ENCODE measurements at places on chromosomes 2 and 18. TPM values are rescaled to one million over a fixed set of nuclear protein-coding genes. Genes with fewer than 3 reads are reported as not detected.

- H3K4me1 ChIP-seq: no peaks in the 10 kb centered on the region
- H3K36me3 ChIP-seq: no peaks in the 10 kb centered on the region
- H3K27me3 ChIP-seq: peaks cover 7% of the 10 kb centered on the region
- H3K27ac ChIP-seq: no peak overlapping the region
- no peak for DNase-seq
These were observed 80.4 kb downstream of the SGPP2 start for GRCh38 chr2:222504719-222505118.

DNA sequence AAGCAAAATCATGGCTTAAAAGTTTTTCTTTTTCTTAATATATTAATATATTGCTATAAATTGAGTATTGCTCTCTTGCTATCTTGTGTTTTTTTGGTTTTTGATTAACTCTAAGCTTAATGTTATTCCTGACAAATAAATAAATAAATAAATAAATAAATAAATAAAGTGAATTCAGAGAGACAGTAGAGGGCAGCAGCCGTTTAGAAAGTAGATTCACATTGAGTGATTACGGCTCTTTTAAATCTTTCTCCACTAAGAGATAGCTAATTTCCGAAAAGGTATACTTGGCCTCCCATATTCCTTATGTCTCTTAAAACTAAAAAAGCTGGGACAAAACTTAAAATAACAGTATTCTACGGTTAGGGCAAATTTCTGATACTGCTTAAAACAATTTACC lies 34.3 kb downstream of the MSH2 start:
- no peak overlapping the region for H3K4me3 ChIP-seq
- H3K27ac ChIP-seq: no peak overlapping the region
- no peaks in the 10 kb centered on the region for H3K27me3 ChIP-seq

SMARCAL1 gene
- total RNA-seq: 9.9 TPM

RAPGEF4 gene
- total RNA-seq: 0.13 TPM

HYCC2 gene
- total RNA-seq: 14.8 TPM

DNA sequence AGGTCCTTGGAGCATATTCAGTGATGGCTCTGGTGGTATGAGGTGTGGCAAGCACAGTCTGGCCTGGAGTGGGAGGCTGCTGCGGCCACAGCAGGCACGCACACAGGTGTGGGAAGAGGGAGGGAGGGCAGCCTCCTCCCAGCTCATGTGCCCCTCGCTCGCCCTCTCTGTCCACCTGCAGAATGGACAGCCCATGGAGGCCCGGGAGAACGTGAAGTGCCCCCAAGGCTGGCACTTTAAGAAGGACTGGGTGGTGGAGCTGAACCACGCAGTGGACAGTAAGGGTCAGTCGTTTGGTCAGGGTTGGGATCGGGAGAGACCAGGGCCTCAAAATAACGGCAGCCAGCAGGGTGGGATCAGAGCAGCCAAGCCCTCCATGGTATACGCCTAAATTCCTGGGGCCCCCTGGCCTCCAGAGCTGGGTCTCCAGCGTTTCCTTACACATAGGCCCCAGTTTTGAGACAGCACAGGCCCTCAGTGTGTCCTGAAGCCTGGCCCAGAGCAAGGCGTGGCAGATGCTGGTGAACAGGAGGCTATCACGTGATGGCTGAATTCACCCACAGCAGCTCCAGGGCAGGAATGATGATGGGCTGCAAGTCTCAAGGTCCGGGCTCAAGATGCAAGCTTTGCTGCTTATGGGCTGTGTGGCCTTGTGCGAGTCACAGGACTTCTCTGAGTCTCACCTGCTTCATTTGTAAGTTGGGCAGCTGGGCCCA lies 47.9 kb downstream of the FER1L5 start:
- H3K27me3 ChIP-seq: no peaks in the 10 kb centered on the region
- no peak overlapping the region for H3K4me3 ChIP-seq
- no peaks in the 10 kb centered on the region for H3K36me3 ChIP-seq
- no peak for DNase-seq
- no peak overlapping the region for H3K27ac ChIP-seq
- H3K4me1 ChIP-seq: no peaks in the 10 kb centered on the region

STON1 gene
- total RNA-seq: 8.8 TPM

STEAP3 gene
- total RNA-seq: 33.2 TPM

GRCh38 chr2:362924-363323 lies 75.0 kb upstream of the ALKAL2 start:
- no peaks in the 10 kb centered on the region for H3K4me1 ChIP-seq
- DNase-seq: no peak
- H3K27me3 ChIP-seq: peaks cover 9% of the 10 kb centered on the region
- H3K36me3 ChIP-seq: no peaks in the 10 kb centered on the region

DNA sequence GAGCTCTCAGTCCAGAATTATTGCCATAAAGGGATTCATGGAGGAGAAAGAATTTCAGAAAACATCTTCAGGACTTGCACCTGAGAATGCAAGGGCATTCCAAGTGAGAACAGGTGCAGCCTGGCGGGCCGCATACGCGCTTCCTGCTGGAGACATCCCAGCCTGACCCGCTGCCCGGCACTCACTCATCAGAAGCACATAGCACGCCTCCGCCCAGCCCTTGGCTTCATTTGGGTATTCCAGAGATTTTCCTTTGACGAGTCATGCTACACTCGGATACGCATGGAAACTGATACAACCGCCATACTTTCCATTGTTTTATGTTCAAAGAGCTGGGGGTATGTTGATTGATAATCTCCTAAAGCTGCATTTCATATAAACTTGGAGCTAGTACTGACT lies 228.0 kb upstream of the ID2 start:
- H3K4me1 ChIP-seq: no peaks in the 10 kb centered on the region
- no peak overlapping the region for H3K4me3 ChIP-seq
- DNase-seq: no peak
- H3K27me3 ChIP-seq: no peaks in the 10 kb centered on the region

BOLL gene
- not detected for total RNA-seq

FOXD4L1 gene
- not detected for total RNA-seq

DNA sequence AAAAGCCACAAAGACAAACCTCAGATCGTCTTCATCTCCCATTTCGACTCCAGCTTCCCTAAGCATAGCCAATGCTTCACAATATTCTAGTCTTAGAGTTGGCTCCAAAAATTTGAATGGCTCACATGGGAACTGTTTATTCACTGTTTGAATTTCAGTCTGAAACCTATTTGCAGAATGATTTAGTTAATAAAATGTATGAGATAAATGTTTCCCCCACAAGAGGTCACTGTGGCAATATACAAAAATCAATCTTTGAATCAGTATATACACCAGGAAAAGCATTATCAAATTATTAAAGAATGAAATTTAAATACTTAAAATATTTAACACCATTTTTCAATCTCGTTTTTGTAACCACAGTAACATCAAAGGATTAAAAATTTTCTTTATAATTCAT lies 40.0 kb upstream of the MCM6 start:
- peaks cover 15% of the 10 kb centered on the region for H3K36me3 ChIP-seq
- H3K27me3 ChIP-seq: no peaks in the 10 kb centered on the region
- H3K27ac ChIP-seq: no peak overlapping the region
- DNase-seq: no peak
- H3K4me1 ChIP-seq: no peaks in the 10 kb centered on the region

- no peaks in the 10 kb centered on the region for H3K4me1 ChIP-seq
- H3K36me3 ChIP-seq: no peaks in the 10 kb centered on the region
- no peak overlapping the region for H3K27ac ChIP-seq
- DNase-seq: no peak
- H3K27me3 ChIP-seq: no peaks in the 10 kb centered on the region
- no peak overlapping the region for H3K4me3 ChIP-seq
These were observed 385.1 kb upstream of the POU3F3 start for GRCh38 chr2:104468846-104469245.

DNA sequence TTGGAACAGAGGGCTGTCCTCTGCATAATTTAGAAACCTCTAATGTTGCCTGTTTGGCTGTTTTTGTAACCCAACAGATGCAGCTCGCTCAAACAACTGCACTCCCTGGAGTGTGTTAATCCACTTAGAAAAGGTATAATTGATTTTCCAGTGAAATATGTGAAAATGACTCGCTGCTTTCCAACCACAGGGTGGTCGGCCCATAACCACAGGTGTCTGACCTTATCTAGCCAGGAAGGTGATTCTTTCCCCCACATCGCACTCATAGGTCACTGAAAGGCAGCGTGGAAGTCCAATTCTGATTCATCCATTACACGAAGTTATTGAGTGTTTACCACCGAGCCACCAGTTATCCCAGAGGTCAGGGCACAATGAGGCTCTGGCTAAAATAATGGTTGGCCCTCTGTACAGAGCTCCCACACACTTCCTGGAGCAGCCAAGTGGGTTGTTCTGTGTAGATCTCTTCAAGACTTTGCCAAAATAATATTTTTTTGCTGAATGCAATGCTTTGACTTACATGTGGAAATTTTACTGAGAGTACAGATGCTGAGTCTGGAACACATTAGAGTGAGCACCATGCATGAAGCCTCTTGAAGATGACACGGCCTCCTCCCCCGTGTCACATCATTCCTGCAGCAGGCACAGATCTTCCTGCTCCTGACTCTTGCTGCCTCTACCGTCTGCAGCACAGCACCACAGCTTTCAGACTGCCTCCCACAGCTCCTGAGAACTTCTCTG lies 396.2 kb downstream of the ZNF516 start:
- H3K27me3 ChIP-seq: no peaks in the 10 kb centered on the region
- H3K27ac ChIP-seq: no peak overlapping the region
- no peaks in the 10 kb centered on the region for H3K4me1 ChIP-seq
- no peak for DNase-seq

DNA sequence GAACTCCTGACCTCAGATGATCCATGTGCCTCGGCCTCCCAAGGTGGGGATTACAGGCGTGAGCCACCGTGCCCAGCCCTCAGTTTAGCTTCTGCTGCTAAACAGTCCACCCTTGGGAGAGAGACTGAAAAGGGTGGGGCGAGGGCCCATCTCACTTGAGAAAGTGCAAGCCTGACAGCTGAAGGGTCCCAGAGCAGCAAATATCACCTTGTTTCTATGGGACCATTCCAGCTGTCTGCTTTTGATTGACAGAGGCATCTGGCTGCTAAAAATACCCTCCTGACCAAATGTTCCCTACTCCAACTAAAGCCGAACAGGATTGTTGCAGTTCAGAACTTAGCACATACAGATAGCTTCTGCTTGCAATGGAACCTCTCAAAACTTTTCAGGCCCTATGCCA lies 436 bp upstream of the SMYD1 start:
- no peak overlapping the region for H3K4me3 ChIP-seq
- H3K27ac ChIP-seq: no peak overlapping the region
- no peak for DNase-seq
- no peaks in the 10 kb centered on the region for H3K4me1 ChIP-seq
- H3K36me3 ChIP-seq: no peaks in the 10 kb centered on the region

DNA sequence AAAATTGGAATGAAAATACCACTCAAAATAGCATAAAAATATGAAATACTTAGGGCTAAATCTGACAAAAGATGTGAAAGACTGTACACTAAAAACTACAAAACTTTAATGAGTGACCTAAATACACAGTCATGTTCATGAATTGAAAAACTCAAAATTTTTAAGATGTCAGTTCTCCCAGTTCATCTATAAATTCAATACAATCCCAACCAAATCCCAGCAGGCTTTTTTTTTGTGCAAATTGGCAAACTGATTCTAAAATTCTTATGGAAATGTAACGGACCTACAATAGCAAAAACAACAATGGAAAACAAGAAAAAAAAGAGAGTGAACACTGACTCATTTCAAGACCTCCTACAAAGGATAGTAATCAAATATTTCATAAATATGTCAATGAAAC lies 4.4 kb upstream of the USP40 start:
- no peaks in the 10 kb centered on the region for H3K4me1 ChIP-seq
- no peak overlapping the region for H3K4me3 ChIP-seq
- no peak overlapping the region for H3K27ac ChIP-seq
- no peaks in the 10 kb centered on the region for H3K27me3 ChIP-seq
- peaks cover 4% of the 10 kb centered on the region for H3K36me3 ChIP-seq
- DNase-seq: no peak

DNA sequence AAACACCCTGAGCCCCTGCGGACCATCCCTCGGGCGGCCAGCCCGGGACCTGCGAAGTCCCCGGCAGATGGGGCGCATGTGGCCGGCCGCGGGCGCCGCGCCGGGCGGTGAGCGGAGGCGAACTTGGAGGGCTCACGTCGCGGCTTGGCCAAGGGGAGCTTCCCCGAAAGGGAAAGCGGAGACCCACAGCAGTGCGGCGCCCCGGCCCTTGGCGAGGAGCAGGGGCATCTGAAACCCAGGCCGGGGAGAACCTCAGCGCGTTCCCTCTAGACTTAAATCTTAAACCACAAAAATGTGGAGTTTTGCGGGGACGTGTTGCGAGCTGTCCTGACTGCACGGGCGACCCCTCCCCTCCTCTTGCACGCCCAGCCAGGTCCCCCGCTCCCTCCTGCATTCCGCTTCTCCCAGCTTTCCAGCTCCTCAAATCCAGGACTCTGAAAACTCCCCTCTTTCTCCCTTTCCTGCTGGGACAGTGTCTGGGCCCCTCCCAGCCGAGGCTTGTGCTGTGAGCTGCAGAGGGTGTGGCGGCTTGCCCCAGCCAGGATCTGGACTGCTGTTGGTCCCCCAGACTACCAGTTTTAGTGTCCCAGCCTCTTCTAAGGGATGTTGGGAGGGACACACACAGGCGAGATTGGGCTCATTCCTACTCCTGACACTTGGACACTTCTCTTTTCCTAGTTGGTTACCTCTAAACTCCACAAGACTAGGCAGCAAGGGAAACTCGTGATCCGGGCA lies 1.3 kb downstream of the FMNL2 start:
- no peaks in the 10 kb centered on the region for H3K27me3 ChIP-seq
- H3K27ac ChIP-seq: no peak overlapping the region
- H3K4me1 ChIP-seq: peaks cover 23% of the 10 kb centered on the region
- peak overlapping the region; percentile 91 for H3K4me3 ChIP-seq
- peak; percentile 51 for DNase-seq

DNA sequence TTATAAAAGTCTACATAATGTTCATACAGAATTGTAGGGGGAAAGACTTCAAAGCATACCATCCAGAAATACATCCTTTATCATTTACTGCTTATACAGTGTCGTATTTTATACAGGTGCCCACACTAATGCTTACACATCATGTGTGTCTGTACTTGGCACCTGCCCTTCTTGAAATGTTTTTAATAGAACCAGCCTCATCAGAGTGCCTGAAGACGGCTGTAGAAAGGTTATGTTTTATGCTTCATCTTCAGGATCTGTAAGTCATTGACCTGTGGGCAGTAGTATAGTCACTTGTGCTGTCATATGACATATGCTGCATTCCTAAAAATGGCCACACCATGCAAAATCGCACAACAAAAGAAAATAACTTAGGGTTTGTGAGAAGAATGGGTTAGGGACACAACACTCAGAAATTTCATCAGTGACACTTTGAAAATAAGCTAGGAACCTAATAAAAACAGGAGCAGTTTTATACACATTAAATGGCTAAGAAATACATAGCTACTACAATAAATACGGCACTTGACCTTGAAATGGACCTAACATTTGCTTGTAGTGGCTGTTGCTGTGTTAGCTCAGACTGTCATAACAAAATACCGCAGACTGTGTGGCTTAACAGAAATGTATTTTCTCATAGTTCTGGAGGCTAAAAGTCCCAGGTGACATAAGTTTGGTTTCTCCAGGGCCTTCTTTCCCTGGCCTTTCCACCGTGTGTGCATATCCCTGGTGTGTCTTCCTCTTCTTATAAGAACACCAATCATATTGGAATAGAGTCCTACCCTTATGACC lies 112.6 kb downstream of the CERS6 start:
- H3K27me3 ChIP-seq: no peaks in the 10 kb centered on the region
- H3K27ac ChIP-seq: no peak overlapping the region
- H3K4me1 ChIP-seq: no peaks in the 10 kb centered on the region
- DNase-seq: no peak

- no peak overlapping the region for H3K27ac ChIP-seq
- H3K4me3 ChIP-seq: no peak overlapping the region
- DNase-seq: no peak
These were observed 22.7 kb downstream of the DPYSL5 start for GRCh38 chr2:26870585-26871095.

Measured in SJSA1 (cell line).